ENCODE measurements at places on chromosomes 11 and 22.

DNA sequence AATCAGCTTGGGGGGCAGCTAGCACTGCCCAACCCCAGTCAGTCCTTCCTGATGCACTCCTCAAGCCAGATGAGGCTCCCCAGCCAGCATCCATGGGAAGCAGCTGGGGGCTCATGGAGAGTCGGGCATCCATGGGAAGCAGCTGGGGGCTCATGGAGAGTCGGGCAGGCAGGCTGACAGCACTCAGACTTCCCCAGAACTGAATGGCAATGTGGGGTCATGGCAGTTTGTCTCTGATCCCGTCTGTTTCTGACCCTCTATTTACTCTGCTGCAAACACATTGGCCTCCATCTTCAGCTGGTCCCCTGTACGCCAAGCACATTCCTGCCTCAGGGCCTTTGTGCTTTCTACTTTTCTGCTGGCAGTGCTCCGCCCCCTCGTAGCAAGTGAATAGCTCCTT lies 314.8 kb downstream of the NTM start:
- no peak for DNase-seq

- DNase-seq, result no peak
Observed at GRCh38 chr11:65224930-65225278, 36.9 kb upstream of the POLA2 start.

GRCh38 chr11:13117344-13117743 lies 108.2 kb downstream of the RASSF10 start:
- no peak for DNase-seq

DNA sequence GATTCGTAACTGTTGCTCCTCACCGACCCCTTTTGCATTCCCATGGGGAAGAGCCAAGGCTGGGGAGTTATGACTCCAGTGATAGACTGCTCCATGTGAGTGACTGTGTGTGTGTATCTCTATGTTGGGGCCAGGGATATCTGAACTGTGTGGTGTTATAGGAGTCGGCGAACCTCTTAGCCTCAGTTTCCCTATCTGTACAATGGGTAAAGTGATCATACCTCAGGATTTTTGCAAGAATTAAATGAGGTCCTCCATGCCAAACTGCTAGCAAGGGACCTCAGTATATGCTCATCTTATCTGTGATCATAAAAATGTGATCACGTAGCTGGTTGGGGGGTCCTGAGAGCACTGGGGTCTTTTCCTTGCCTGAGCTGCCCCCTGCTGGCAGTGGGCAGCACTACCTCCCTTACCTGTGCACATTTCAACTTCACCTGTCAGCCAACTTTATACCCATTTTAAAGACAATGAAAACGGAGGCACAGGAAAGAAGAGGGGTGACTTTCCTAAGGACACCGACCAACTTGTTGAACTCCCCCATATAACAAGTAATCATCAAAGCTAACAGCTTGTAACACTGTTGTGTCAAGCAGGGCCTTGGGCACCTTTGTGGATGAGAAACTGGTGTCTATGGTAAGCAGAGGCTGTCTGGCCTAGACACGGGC lies 1.4 kb upstream of the DPP3 start:
- no peak for DNase-seq

- no peak for DNase-seq
Observed at GRCh38 chr11:27504205-27504604, 2.4 kb downstream of the LIN7C start.

All from DMS79 (cell line).